NT2/D1 (cell line): ENCODE measurements at places on chromosomes 11 and 22.

DNA sequence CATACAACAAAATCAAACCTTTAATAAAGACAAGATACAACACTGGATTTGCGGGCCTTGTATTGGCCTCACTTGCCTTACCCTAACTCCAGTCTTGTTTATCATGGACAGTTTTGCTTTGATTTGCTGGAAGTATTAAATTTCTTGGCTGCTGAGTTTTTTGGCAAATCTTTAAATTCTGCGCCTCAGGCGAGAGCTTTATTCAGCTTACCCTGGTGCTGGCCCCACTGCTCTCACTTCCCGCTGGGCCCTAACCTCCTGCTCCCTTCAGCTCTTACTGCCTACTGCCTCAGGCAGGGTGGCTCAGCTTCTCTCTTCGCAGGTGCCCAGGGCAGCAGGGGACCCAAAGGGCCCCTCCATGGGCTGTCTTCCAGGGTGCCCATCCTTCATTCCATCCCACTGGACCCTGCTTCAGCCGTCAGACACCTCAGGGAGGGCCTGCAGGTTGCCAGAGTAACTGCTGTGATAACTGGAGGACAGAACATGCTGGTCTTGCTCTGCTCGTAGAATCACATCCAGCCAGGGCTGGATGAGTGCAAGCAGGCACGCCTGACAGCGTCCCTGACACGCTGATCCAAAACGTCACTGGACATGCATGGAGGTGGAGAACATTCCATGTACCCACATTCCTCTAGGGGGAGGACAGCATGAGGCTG, 45.7 kb upstream of the TUB start:
- DNase-seq: no peak

- DNase-seq: no peak
Observed at GRCh38 chr11:36081274-36081945, 137.5 kb downstream of the LDLRAD3 start.

DNA sequence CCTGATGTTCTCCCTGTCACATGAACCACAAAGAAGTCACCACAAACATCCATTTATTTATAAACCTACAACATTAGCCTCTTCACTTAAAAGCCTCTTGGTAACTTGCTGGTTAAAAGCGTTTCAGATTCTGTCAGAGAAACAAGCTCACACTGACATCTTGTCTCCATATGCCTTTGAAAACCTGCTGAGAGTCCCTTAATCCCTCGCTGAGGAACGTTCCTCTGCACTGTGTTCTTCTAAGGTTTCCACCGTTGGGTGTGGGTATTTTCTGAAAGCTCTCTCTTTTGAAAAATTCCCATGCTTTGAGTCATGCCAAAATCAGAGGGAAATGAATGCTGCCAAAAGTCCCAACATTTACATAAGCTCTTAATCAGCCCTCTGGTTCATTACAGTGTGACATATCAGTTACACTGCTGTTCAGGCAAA, 149.8 kb downstream of the CCDC34 start:
- no peak for DNase-seq

DNA sequence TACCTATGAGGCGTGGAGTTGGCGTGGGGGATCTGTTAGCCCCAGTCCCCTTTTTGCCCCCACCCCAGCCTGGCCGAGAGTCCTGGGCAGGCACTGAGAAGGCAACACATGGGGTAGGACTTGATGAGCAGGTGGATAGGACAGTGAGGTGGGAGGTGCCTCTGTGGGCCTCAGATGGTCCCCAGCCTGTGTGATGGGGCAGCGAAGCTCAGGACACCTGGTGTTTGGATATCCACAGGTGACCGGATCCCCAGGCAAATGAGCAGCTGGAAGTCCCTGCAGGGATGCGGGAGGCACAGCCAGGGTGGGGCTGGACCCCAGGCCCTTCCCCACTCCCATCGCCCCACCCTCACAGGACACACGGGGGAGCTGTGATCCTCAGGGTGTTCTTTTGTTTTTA, 9.7 kb downstream of the FBLN1 start:
- DNase-seq: no peak

GRCh38 chr22:28299309-28299708, 380.3 kb upstream of the PITPNB start:
- no peak for DNase-seq

GRCh38 chr22:49365191-49365837, 462.4 kb downstream of the BRD1 start:
- DNase-seq: no peak

GRCh38 chr11:57308426-57309060, 16.2 kb downstream of the TNKS1BP1 start:
- DNase-seq: no peak

GRCh38 chr11:32290783-32291182, 144.6 kb downstream of the WT1 start:
- no peak for DNase-seq

DNA sequence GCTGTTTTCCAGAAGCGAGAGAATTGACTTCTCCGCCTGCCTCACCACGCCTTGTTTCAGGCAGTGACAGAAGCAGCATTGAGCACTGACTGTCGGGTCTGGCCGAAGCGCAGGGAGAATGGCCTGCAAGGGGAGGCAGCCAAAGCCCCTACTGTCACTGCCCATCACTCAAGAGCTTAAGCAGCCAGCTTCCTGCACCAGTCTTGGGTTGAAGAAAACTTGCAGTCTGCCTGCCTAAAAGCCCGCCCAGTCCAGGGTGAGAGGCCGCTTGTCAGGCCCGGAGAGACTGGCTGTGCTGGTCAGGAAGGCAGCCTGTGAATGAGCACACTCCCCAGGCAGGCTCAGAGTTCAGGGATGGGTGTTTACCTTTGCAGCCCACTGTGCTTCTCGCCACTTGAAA, 108.3 kb downstream of the PKNOX2 start:
- DNase-seq: no peak

- no peak for DNase-seq
Observed at GRCh38 chr22:37019309-37020191, at the start of the genes MPST and TST. Gene MPST, plus strand, starts transcription at chr22:37019742. Its CDS starts 95 bp downstream, at chr22:37019837. Gene TST, minus strand, starts transcription at chr22:37019447. Its CDS starts 715 bp downstream, at chr22:37018732.

DNA sequence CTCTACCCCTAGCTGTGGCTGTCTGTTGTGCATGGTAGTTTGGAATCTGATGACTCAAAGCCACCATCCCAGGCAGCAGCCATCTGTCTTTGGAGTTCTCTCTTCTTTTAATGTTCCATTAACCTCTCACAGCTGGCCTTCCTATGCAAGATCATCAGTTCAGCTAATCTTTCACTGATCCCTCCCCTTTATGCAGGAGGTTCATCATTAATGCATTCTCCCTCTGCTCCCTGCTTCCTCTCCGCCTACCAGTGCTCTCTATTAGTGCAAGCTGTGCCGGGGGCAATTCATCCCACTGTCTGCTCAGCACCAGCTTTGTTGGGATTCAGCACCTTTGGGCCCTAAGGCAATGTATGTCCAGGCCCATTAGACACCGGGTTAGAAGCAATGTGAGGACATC, 413.0 kb upstream of the LRRC4C start:
- peak; percentile 27 for DNase-seq

GRCh38 chr11:38446336-38446735, 1848.3 kb upstream of the RAG2 start:
- no peak for DNase-seq
